Stimulated activated CD4-positive, alpha-beta T cell treated with anti-CD3 and anti-CD28 coated beads, TNF-alpha, amount 100 ng/mL, for 48 hours (primary cell): ENCODE measurements at places on chromosomes 6 and 20.

DNA sequence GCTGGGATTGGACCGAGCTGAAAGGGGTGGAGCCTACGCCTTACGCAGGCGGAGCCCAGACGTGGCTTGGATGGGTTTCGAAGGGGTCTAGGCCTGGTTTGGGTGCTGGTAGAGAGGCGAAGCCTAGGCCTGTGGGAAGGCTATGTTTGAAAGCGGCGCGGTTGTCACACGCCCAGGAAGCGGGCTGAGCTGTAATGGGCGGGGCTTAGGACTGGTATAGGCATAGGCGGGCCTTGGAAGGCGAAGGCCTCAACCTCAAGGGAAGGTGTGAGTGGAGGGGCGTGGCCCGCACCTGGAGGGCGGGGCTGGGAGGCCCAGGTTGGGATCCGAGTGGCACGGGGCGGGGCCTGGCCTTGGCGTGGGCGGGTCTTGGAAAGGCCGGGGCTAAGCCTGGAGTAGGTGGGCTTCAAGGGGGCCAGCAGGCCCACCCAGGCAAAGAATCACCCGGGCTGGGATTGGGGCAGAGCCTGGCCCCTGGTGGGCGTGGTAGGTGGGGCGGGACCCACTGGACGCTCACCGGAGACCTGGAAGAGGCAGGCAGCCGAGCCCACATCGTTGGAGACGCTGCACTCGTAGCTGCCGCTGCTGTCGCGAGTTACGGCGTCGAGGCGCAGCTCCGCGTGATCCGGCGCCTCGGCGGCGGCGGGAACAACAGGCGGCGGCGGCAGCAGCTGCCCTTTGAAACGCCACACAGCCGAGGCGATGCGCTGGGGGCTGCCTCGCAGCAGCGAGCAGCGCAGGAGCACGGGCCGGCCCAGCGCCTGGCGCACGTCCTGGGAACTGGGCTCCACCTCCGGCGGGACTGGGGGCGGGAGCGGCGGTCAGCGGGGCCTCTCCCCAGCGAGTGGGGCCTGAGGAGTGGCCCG, 49.0 kb downstream of the MDGA1 start:
- DNase-seq, result no peak

GRCh38 chr20:52060794-52061714, 130.5 kb downstream of the ZFP64 start:
- no peak for DNase-seq

DNA sequence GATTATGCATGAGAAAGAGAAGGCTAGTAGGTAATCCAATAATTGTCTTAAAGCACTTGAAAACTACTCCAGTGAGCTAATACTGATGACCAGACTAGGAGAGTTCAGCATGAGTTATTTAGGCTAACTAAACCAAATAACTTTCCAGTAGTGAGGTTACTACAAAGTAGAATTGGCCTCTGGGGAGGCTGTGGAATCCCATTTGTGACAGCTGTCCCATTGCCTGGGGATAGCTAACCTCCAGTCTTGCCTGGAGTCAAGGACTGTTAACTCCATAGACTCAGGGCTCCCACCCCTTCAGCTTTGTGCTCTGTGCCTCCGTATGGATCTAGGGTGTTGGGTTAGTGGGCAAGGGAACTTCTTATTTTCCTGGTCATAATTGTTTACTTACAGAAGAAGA, 51.0 kb downstream of the KCNQ5 start:
- no peak for DNase-seq

DNA sequence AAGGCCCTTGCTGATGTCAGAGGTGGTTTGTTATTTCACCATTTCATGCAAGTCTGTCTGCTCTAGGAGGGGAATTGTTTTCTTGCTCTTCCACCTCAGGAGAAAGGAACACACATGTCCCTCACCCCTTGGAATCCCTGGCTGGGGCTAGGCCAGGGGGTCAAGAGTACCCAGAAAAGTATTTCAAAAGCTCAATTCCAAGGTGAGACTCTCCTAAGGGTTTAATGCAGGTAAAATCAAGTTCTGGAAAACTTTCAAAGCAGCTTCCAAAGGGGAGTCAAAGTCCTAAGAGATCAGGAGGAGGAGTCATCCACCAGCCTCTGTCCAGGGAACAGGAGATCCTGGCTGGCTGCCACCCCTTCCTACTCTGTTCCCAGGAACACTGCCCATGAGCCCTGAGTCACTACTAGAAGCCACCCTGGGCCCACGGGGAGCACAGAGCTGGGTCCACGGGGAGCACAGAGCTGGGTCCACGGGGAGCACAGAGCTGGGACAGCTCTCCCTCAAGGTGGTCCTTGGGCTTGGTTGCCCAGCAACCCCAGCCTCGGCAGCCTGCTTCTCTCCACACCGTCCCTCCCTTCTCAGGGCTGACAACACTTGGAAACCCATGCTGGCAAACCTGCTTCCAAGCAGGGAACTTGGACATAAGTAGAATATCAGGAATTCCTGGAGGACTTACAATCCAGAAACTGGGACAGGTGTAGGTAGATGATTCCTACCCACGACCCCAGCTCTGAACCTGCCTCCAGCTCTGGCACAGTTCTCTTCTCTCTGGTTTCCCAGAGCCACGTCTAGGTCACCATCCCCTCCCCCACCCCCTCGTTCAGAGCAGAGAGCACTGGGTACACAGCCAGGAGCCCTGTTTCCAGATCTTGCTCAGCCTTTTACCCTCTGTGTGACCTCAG, 35.3 kb upstream of the CDKN1A start:
- no peak for DNase-seq

GRCh38 chr6:20916086-20916485, 381.8 kb downstream of the CDKAL1 start:
- no peak for DNase-seq

GRCh38 chr20:5261763-5262162, 55.0 kb downstream of the PROKR2 start:
- no peak for DNase-seq

GRCh38 chr6:351011-351866, 40.3 kb upstream of the IRF4 start:
- DNase-seq, result no peak

GRCh38 chr20:58043236-58044140, 185.0 kb downstream of the ANKRD60 start:
- DNase-seq, result no peak

DNA sequence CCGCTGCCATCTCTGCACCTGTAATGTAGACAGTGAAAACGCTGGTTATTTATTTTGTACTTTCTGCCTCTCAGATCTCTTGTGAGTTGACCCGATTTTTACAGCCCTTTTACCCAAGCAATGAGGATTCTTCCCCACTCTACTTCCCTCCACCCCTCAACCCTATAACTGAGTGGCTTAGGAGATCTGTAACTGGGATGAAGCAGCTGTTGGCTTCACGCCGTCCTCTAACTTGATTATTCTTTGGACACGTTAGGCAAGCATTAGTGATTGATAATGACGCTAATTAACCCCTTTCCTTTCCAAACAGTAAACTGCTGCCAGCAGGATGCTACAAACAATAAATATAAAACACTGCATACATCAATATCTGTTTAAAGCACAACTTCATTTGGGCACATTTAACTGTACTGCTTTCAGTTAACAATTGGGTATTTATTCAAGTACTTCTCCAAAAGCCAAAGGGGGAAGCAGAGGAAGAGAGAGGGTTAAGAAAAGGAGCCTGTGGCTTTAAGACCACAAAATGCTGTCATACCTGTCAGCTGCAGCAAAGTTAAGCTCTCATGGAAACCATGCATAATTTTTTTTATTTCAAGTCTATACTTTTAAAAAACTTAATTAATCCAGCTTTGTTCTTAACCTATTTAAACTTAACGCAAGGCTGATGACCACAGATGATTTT, 21.2 kb downstream of the TFAP2A start:
- DNase-seq, result no peak

DNA sequence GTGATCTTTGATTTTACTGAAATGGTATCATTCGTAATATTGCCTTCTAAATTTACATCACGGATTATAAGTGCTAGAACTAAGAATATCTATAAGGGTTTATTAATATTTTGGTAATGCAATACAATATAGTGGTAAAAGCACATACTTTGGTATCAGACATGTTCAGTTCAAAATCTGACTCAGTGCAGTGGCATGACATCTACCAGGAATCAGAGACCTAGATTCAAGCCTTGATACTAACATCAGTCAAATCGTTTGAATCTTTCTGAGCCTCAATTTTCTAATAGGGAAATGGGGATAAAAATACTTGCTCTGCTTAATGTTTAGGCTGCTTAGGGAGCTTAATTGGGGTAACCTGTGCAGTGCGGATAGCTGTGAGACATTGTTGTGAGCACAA, 488.0 kb downstream of the BCKDHB start:
- DNase-seq, result no peak

- DNase-seq, result no peak
Observed at GRCh38 chr6:160974304-160974771, 17.2 kb upstream of the MAP3K4 start.

DNA sequence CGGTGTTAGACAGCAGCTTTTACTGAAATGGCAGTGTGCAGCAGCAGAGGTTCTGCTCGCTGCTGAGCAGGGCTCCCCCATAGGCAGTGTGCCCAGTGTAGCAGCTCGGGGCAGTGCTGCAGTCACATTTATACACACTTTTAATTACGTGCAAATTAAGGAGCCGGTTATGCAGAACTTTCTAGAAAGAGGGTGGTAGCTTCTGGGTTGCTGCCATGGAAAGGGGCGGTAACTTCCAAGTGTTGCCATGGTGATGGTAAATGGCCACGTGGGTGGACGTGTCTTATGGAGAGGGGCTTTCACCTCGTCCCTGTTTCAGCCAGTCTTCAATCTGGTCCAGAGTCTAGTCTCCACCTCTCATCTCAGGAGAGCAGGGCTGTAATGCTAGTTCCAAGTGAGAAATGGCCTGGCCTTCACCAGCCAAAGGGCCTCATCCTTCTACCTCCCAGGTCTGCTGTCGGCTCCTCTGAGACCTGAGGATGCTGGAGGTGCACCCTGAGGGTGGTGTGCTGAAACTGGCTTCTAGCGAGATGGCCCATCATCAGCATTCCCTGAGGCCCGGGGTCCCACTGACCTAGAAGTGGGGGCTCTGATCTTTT, 180.5 kb upstream of the PMEPA1 start:
- no peak for DNase-seq

DNA sequence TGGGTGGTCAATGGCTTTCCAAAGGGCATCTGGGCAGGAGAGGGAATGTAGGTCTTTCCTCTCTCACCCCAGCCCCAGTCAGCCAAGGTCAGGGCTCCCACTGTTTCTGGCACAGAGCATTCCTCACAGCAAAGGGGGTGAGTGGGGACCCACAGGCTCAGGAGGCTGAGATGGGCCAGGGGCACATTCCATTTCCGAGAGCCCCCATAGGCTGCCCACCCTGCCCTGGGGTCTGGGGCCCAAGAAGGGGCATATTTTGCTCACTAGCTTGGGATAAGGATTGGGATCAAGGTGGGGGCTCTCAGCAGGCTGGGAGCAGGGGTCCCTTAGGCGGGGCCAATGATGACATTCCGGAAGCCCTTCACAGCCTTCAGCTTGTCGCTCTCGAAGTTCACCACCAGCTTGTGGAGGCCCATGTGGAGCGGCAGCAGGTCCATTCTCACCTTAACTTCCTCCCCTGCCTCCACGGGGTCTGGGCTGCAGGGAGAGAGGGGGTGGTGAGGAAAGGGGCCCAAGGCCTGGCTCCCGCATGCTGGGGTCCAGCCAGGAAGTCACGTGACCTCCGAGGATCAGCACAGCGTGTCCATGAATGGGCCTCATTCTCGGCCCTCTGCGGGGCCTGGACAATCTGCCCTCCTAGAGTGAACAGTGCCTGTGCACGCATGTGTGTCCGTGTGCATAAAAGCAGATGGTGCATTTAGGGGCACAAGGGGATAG, 35.0 kb downstream of the TGM2 start:
- no peak for DNase-seq
